ENCODE measurements at places on chromosomes 4 and X. TPM values are rescaled to one million over a fixed set of nuclear protein-coding genes. Genes with fewer than 3 reads are reported as not detected.
A peak's percentile ranks its signal among the peaks of the same experiment; 100 is the strongest.

GUCY1A1 gene
- 1.3 TPM for polyA plus RNA-seq

CXorf65 gene
- polyA plus RNA-seq, result 0.27 TPM

HHIP gene
- polyA plus RNA-seq, result 0.27 TPM

DTHD1 gene
- polyA plus RNA-seq, result 0.27 TPM

BCAP31 gene
- polyA plus RNA-seq, result 243 TPM

POU3F4 gene
- polyA plus RNA-seq, result 0.01 TPM

DNA sequence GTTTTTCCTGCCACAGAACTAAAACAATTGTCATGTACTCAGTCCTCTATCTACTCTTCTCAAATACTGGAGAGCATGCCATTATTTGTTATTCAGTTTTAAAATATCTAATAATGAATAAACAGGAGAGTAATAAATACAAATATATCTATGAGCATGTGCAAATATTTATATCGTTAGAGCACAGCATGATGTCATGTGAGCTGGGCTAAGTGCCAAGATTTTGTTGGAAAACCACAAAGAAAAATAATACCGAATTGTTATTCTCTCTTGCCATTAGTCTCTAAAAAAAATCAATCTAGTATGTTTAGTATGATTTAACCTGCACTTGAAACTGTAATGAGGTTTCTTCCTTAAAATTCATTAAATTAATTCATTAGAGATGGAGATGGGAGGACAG, 97.3 kb downstream of the DDX60 start:
- no peaks in the 10 kb centered on the region for H3K27me3 ChIP-seq
- no peaks in the 10 kb centered on the region for H3K4me1 ChIP-seq
- H3K4me3 ChIP-seq, result no peak overlapping the region
- no peak for DNase-seq
- no peak overlapping the region for H3K27ac ChIP-seq
- H3K36me3 ChIP-seq, result peaks cover 11% of the 10 kb centered on the region

GRCh38 chr4:183098723-183099536, at the start of gene WWC2:
Gene WWC2, plus strand, starts transcription at chr4:183099257. Its CDS starts 235 bp downstream, at chr4:183099492.
- peak within 1 kb of the TSS; percentile 96 for H3K27ac ChIP-seq
- peak; percentile 72 for DNase-seq
- no peaks in the 10 kb centered on the region for H3K4me1 ChIP-seq
- H3K4me3 ChIP-seq, result peak within 1 kb of the TSS; percentile 84
- H3K27me3 ChIP-seq, result peaks cover 2% of the 10 kb centered on the region

DNA sequence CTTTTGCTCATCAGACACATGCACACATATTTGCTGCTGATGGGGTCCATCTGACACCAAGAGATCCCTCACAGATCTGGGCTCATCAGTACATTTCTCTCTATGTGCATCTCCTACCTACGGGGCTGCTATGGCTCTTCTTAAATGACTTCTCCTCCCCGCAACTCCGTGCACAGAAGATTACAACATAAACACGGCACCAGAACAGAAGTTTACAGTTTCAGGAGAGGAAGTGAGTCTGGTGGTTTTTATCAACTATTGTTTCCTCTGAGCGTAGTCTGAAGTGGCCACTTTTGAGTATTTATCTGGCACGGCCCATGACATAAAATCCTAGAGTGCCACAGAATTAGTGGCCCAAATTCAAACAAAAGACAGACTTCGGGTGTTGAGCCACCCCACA, 263.8 kb downstream of the PRDM5 start:
- H3K4me1 ChIP-seq, result no peaks in the 10 kb centered on the region
- no peaks in the 10 kb centered on the region for H3K36me3 ChIP-seq
- no peak overlapping the region for H3K27ac ChIP-seq
- H3K4me3 ChIP-seq, result no peak overlapping the region
- no peak for DNase-seq

DNA sequence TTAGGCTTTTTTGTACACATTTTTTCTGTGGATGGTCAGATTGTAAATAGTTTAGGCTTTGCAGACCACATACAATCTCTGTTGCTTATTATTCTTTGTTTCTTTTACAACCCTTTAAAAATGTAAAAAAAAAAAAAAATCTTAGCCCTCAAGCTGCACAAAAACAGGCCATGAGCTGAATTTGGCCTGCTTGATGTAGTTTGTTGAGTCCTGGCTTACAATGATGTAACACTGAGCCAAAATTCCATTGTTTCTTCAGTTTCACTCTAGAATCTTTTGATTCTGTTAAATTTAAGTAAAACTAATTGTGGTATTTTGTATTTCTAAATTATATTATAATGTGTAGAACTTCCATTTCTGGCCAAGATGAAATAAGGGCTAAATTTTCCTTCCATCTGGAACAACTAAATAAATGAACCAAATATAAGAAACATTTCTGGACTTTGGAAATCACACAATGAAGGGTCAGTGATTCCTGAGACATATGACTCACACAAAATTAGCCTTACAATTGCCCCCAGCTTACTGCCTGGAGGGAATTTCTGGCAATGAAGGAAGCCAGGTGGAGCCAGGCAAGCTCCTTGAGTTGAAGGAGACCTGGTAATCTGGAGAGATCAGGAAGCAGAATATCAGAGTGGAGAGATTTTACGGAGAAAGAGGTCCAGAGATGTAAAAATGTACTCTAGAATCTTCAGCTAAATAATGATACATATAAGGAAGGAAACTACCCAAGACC, 29.8 kb downstream of the IQCM start:
- H3K27ac ChIP-seq, result no peak overlapping the region
- no peaks in the 10 kb centered on the region for H3K27me3 ChIP-seq
- H3K4me1 ChIP-seq, result no peaks in the 10 kb centered on the region
- H3K4me3 ChIP-seq, result no peak overlapping the region
- no peak for DNase-seq

GRCh38 chr4:119207051-119207450, 5.5 kb upstream of the USP53 start:
- no peaks in the 10 kb centered on the region for H3K36me3 ChIP-seq
- H3K4me1 ChIP-seq, result no peaks in the 10 kb centered on the region
- H3K27ac ChIP-seq, result no peak overlapping the region
- DNase-seq, result no peak
- no peaks in the 10 kb centered on the region for H3K27me3 ChIP-seq
- no peak overlapping the region for H3K4me3 ChIP-seq

- DNase-seq, result no peak
- H3K4me1 ChIP-seq, result no peaks in the 10 kb centered on the region
- H3K36me3 ChIP-seq, result no peaks in the 10 kb centered on the region
- H3K27me3 ChIP-seq, result no peaks in the 10 kb centered on the region
- H3K4me3 ChIP-seq, result no peak overlapping the region
These were observed 66.0 kb downstream of the TRMT44 start for GRCh38 chr4:8506373-8507195.

- no peaks in the 10 kb centered on the region for H3K27me3 ChIP-seq
- H3K27ac ChIP-seq, result no peak overlapping the region
- H3K4me3 ChIP-seq, result no peak overlapping the region
- peak; percentile 86 for DNase-seq
These were observed 7.6 kb downstream of the MAD2L1 start for GRCh38 chr4:120059036-120059435.
